GM12878 (cell line): ENCODE measurements at places on chromosomes 6 and 20. TPM values are rescaled to one million over a fixed set of nuclear protein-coding genes. Genes with fewer than 3 reads are reported as not detected.
A peak's percentile ranks its signal among the peaks of the same experiment; 100 is the strongest.

GRCh38 chr6:14177413-14178082 lies 60.0 kb downstream of the CD83 start:
- H3K27ac ChIP-seq = no peak overlapping the region
- H3K4me3 ChIP-seq = no peak overlapping the region
- no peaks in the 10 kb centered on the region for H3K27me3 ChIP-seq
- no peaks in the 10 kb centered on the region for H3K36me3 ChIP-seq
- H3K4me1 ChIP-seq = no peaks in the 10 kb centered on the region
- no peak for DNase-seq

- no peak overlapping the region for H3K4me3 ChIP-seq
- no peaks in the 10 kb centered on the region for H3K27me3 ChIP-seq
- no peaks in the 10 kb centered on the region for H3K4me1 ChIP-seq
Measured at GRCh38 chr6:124226396-124226795, 422.7 kb downstream of the NKAIN2 start.

DNA sequence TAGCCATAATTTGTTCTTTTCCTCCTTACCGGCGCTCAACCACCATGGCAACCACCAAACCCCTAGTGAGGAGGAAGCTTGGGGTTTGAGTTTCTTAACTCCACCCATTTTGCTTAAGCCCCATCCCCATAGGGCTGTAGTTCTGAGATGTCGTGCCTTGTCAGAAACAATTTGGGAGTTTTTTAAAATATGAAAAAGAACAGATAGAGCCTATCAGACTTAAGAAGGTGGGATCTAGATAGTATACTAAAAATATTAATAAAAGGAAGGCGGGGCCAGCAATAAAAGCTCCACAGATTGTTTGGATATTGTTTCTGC lies 5.6 kb downstream of the BRD2 start:
- DNase-seq = no peak
- no peaks in the 10 kb centered on the region; the same call in 1 of the 2 replicates for H3K4me1 ChIP-seq
- peaks cover 52% of the 10 kb centered on the region for H3K36me3 ChIP-seq
- peak overlapping the region; percentile 79; the same call in 1 of the 2 replicates for H3K27ac ChIP-seq
- peak overlapping the region; percentile 93 for H3K4me3 ChIP-seq
- no peaks in the 10 kb centered on the region for H3K27me3 ChIP-seq

- peaks cover 5% of the 10 kb centered on the region for H3K27me3 ChIP-seq
- no peak overlapping the region for H3K4me3 ChIP-seq
- H3K4me1 ChIP-seq = 0 out of 2 replicates have a peak, but pooled peaks cover 2% of the 10 kb centered on the region
- DNase-seq = no peak
- no peaks in the 10 kb centered on the region for H3K36me3 ChIP-seq
- no peak overlapping the region for H3K27ac ChIP-seq
Measured at GRCh38 chr20:47780720-47781389, 4.4 kb downstream of the SULF2 start.

DNA sequence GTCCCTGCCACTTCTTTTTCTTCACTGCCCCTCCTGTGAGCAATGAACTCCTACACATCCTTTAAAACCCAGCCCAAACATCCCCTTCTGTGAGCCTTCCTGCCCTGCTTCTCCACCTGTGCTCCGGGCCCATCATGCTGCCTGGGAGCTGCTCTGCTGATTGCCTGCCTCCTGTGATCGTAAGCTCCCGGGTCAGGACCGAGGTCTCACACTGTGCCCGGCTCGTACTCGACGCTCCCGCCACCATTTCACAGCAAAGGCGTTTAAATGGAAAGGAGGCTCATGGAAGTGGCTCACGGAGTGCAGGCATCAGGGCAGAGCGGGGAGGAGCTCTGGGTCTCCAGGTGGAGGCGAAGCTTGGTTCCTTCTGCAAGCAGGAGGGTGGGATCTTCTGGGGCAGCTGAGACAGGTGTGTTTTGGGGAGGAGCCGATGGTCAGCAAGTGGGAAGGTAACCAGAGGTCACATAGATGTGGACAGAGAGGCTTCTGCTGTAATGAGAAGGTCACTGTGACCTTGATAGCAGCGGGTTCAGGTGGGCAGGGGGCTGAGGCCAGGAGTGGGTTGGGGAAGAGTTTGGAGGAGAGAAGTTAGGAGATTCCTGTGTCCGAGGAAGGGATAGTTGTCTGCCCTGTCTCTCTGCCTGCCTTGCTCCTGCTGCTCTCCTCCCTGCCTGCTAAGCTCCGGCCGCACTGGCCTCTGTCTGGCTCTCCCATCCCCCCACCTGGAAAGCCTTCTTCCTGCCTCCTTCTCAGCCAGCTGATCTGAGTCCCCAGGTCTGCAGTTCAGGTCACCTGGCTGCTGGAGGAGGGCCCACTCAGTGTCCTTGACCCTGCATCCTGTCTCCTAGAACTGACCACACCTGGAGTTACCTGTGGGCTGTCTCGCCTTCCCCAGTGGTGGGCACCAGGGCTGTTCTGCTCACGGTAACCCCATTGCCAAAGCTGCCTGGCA lies 52.7 kb upstream of the FRMD1 start:
- H3K27ac ChIP-seq = no peak overlapping the region
- no peaks in the 10 kb centered on the region for H3K36me3 ChIP-seq
- no peaks in the 10 kb centered on the region for H3K4me1 ChIP-seq
- H3K4me3 ChIP-seq = no peak overlapping the region
- no peak for DNase-seq

DNA sequence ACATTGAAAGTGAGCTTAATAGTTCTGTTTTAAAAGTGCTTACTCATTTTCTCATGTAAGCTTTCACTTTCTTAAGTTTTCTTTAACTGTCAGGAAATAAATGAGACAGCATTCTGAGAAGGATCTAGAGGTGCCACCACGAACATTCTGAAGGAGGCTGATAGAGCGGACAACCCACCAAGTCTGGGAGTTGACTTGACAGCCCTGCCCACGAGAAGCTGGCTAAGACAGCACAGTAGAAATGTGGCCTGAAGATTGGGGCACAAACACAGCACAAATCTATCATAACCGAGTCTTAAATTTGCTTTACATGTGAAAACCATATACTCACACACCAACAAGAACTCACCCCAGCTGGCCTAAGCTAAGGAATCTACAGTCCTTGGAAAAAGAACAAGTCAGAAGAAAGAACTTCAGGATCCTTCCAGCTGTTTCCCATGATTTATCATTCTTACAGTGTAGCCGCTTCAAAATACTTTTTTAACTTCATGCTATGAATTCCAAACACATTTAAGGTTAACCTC lies 144.2 kb upstream of the TNFAIP3 start:
- no peaks in the 10 kb centered on the region for H3K36me3 ChIP-seq
- no peaks in the 10 kb centered on the region for H3K27me3 ChIP-seq
- H3K27ac ChIP-seq = peak overlapping the region; percentile 62
- no peak for DNase-seq
- peaks cover 9% of the 10 kb centered on the region for H3K4me1 ChIP-seq

DNA sequence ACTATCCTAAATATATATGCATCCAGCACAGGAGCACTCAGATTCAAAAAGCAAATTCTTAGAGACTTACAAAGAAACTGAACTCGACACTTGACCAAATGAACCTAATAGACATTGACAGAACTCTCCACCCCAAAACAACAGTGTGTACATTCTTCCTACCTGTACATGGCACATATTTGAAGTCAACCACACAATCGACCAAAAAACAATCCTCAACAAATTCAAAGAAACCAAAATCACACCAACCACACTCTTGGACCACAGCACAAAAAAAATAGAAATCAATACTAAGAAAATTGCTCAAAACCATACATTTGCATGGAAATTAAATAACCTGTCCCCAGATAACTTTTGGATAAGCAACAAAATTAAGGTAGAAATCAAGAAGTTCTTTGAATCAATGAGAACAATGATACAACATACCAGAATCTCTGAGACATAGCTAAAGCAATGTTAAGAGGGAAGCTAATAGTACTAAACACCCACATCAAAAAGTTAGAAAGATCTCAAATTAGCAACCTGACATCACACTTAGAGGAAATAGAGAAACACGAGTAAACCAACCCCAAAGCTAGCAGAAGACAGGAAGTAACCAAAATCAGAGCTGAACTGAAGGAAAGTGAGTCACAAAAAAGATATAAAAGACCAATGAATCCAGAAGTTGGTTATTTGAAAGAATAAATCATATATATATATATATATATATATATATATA lies 12.5 kb upstream of the TREM1 start:
- no peak for DNase-seq
- no peak overlapping the region for H3K4me3 ChIP-seq
- no peaks in the 10 kb centered on the region for H3K27me3 ChIP-seq
- peaks cover 7% of the 10 kb centered on the region for H3K4me1 ChIP-seq
- no peaks in the 10 kb centered on the region for H3K36me3 ChIP-seq
- H3K27ac ChIP-seq = no peak overlapping the region

DNA sequence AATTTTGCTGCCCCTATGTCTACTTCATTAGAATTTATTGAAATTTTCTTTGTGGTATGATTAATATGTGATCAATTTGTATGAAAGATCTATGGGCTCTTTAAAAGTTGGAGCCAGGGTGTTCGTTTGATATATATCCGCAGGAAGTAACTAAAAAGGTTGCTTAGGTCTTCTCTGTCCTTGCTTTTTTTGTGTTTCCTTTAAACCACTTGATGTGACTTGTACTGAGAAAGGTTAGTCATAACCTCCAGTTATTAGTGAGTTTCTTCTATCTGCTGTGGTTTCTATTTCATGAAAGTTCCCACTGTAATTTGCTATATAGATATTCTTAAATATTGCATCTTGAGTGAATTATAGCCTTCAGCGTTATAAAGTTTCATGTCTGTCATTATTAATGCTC lies 585.3 kb upstream of the ARID1B start:
- DNase-seq = no peak
- no peak overlapping the region for H3K27ac ChIP-seq
- no peak overlapping the region for H3K4me3 ChIP-seq
- H3K36me3 ChIP-seq = no peaks in the 10 kb centered on the region
- H3K4me1 ChIP-seq = no peaks in the 10 kb centered on the region

The TP53TG5 gene
- total RNA-seq = not detected in 2 replicates

GRCh38 chr6:157070403-157071107 lies 252.8 kb downstream of the TMEM242 start:
- no peak for DNase-seq
- H3K27me3 ChIP-seq = no peaks in the 10 kb centered on the region
- H3K27ac ChIP-seq = no peak overlapping the region
- H3K4me1 ChIP-seq = peaks cover 27% of the 10 kb centered on the region

GRCh38 chr20:37534401-37535157 lies 6.9 kb upstream of the BLCAP start:
- DNase-seq = peak; percentile 90
- no peaks in the 10 kb centered on the region for H3K27me3 ChIP-seq
- no peak overlapping the region for H3K4me3 ChIP-seq
- peak overlapping the region; percentile 57 for H3K27ac ChIP-seq

DNA sequence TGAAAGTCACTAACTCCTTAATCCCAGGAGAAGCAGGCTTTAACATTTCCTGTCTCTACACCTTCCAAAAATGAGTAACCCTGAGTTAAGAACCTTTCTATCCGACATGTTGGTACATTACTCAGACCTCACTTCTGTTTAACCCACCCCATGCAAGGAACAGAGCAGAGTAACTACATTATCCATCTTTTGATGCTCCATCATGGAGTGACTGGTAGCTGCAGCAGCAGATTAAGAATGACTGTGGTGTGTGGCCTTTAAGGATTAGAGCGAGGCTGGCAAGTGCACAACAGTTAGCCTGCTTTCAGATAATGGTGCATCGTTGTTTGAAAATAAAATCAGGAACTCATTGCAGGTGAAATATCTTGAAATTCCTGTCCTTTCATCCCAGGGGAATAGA lies 2.0 kb downstream of the TRAF3IP2 start:
- DNase-seq = no peak
- H3K36me3 ChIP-seq = no peaks in the 10 kb centered on the region
- H3K27ac ChIP-seq = 0 out of 2 replicates have a peak overlapping the region, but pooled peaks have one; percentile 10
- H3K27me3 ChIP-seq = no peaks in the 10 kb centered on the region

DNA sequence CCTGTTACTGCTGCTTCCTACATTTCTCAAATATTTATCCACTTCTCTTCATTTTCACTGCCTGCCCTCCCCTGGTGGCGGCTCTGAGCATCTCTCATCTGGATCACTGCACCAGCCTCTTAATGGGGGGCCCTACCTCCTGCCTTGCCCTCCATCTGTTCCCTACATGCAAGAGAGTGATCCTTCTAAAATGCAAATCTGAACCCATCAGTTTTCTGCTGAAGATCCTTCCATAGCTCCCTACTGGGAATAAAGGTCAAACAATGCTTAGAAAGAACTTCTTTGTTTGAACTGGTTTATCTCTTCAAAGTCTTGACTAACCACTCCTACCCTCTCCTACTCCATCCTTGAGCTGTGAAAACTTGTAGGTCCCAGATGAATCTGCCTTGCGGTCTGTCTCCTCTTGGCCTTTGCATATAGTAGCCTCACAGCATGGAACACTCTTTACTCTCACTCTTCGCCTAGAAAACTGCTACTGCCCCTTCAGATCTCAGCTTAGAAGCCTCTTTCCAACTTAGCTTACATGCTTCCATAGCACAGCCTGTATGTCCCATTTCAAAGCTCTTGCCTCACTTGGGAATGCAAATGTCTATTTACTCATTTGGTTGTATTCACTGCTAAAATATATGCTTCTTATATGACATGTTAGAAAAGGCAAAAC lies 119.3 kb downstream of the QRSL1 start:
- H3K27me3 ChIP-seq = no peaks in the 10 kb centered on the region
- H3K4me3 ChIP-seq = no peak overlapping the region
- H3K4me1 ChIP-seq = no peaks in the 10 kb centered on the region
- no peaks in the 10 kb centered on the region for H3K36me3 ChIP-seq
- H3K27ac ChIP-seq = no peak overlapping the region
